ENCODE measurements at places on chromosomes 16 and 17.

DNA sequence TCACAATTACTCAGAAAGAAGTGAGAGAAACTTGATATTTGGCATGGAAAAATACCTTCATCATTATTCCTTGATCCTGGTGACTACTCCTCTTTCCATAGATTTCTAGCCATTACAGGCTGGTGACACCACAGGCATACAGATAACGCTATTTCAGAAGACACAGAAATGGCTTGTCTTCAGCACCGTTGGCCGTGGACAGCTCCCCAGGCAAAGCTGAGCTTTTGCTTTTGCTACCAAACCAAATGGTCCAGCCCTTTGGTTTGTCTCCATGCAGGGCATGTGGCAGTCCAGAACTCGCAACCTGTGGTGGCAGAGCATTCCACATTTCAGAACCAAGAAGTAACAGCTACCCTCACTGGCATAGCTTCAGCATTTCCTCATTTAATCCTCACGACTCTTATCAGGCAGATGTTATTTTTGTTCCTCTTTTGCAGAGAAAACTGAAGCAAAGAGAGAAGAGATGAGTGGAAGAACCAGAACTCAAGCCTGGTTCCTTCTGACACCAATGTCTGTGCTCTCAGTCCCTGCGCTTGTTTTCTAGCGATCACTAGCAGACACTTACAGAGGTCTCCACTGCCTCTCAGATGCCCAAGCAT is 55.5 kb downstream of the HS3ST4 start:
- no peak for DNase-seq

- no peak for DNase-seq
Observed at GRCh38 chr16:27025581-27025980, 41.1 kb upstream of the C16orf82 start.

DNA sequence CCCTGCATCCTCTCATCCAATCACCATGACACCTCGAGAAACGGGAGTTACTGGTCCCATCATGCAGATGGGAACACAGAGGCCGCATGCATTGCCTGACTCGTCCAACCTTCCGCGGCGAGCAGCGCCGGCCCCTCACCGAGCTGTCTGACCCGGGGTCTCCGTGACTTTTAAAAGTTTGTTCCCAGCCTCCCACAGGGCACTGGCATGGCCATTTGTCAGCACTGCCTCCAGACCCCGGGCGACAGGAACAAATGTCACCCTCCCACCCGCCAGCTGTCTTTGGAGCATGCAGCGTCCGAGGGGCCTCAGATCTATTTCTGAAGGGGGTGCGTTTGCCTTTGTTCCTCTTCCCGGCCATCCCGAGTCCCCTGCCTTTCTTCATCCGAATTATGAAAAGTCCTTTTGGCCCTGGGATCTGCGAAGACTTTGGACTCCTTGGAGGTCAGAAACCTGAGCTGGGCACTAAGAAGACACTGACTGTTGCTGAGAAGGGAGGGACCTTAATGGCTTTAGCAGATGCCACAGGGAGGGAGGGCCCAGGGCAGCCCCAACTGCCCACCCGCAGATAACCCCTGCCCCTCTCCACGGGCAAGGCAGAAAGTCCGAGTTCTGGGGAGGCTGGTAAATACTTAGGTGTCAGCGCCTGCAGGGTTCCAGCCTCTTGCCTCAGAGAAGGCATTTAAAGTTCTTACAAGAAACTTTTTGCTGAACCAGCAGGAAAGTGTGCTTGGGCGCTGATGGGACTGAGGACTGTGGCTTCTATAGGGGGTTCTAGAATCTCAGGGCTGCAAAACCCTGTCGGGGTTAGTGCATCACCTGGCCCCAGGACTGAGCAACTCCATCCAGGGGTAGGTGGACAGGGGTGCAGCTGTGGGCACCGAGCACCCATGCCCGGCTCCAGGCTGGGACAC is 348.1 kb downstream of the FOXL1 start:
- DNase-seq, result no peak

- no peak for DNase-seq
Observed at GRCh38 chr17:81228834-81229665, 6.3 kb upstream of the CEP131 start.

DNA sequence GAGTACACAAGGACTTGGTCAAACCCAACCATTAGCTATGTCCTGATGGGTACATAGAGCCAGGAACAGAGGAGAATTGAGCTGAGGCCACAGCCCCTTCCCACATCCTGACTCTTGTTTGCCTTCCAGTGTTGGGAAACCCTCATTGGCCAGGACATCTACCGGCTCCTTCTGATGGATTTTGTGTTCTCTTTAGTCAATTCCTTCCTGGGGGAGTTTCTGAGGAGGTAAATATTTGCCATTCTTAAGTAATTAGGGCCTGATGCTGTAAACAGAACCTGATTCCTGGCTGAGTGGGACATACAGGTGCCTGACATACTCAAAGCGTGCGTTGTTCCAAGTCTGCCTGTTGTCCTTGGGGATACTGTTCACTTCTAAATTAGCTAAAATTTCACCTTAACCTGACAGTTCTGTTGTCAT is 42.6 kb downstream of the GDE1 start:
- no peak for DNase-seq

DNA sequence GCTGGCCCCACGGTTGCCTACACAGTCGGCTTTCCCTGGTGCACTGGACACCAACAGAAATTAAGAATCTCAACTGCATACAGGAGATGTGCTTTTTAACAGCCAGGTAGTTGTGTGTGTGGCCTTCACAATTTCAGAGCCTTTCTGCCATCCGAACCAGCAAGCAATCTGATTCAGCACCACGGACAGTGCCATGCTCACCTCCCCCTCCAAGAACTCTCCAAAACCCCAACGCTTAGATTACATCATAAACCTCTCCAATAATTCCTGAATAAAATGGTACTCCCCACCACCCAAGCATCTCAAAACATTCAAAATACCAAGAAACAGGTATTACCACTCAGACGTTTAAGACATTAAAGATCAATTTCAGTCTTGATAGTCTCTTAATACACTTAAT is 31.8 kb downstream of the USP7 start:
- DNase-seq, result no peak
